CD4-positive, alpha-beta T cell treated with Interleukin-4 for 4 hours (primary cell): ENCODE measurements at places on chromosomes 2 and 18.

DNA sequence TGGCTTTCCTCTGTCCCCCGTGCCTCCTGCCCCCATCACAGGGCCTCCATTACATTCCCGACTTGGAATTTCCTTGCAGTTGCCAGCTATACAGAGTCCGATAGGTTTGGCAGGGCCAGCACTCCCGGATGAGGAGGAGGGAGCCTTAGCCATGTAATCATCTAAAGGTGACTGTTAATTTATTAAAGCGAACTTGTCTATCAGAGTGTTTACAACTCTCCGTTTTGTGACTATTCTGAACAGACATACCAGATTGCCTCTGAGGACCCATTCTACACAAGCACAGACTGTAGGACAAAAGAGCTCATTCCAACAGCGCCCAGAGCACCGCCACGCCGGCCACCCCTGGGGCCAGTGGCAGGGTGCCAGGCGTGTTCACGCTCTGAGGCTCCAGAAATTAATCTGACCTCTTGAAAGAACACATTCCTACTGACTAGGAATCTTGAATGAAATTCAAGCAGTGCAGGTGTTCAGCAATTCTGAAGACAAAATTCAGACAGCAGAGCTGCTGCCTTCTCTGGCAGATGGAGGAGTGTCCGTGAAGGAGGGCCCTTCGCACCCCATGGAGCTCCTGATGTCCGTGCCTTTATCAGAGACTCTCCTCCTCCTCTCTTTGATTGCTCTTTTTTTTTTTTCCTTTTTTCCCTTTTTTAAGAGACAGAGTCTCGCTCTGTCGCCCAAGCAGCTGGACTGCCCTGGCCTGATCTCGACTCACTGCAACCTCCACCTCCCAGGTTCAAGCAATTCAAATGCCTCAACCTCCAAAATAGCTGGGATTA is 58.1 kb upstream of the RALBP1 start:
- no peak for DNase-seq

DNA sequence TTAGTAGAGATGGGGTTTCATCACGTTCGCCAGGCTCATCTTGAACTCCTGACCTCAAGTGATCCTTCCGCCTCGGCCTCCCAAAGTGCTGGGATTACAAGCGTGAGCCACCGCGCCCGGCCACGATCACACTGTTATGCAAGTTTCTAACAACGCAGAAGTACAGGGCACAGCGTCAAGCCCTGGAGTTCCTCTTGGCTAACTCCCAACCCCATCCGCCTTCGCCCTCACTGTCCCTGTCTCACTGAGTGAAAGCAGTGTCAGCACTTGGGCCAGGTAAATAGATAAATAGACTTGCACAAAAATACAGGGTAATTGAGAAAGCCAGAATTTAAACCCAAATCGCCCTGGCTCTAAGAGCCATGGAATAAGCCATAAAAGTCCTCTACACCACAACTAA is 111.7 kb downstream of the ACVR1 start:
- DNase-seq: no peak

DNA sequence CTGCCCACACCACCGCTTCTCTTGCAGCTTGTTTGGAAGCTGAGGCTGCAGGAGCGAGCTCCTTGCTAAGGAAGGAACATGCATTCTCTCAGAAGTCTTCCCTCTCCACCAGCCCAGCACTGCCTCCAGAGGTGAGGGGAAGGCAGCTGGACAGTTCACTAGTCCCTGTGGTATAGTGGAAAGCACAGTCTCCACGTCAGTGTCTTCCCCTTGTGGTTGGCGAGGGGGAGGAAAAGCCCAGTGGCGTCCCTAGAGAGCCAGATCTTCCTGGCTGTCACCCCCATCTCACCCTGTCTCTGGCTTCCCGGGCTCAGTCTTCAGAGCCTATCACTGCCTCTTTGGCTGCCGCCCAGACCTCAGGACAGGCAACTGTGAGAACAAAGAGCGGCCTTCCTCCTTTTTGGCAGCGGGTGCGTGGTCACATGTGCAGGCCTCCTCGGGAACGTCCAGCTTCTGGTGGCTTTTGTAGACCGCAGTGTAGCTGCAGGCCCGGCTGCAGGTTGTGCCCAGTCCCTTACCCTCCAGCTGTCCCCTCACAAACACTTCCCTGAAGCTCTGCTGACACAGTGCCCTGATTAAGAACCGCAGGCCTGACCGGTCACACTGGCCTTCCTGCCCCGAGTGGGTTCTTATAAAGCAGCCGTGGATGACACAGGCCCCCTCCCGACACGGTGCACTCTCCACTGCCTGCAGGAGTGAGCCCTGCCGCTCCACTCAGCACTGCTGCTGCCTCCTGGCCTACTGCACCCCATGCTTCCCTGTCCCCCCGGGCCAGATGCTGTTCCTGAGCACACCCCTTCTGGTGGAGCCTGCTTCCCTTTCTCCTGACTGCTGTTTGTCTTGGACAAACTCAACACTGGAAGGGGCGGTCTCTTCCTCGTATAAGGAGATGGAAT is 90.9 kb downstream of the RNF144A start:
- no peak for DNase-seq

GRCh38 chr18:79503406-79503805 is 107.7 kb downstream of the NFATC1 start:
- DNase-seq: no peak

DNA sequence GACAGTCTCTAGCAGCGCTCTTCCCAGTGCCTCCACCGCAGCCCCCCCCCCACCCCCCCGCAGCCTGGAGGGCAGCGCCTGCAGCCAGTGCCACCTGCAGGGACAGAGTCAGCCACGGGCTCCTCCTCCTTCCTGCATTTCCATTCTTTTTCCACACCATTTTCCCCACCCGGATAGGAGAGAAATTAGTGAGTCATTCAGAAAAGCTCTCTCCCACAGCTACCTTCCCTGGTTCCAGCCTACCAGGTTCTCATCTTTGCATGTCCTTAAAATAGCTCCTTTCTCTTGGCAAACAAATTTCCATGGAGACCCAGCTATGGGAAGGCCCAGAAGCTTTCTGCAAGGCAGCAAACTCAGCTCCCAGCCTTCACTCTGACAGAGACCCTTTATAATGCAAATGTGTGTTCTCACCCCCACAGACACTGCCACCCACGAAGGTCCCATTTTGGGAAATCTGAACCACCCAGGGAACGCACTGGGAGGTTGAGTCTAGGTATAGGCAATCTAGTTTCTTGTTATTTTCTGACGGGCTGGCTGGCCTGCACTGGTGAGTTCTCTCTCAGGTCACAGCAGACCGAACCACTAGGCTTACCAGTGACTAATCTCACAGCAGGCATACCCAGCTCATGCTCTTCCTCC is 41.8 kb upstream of the ATG16L1 start:
- DNase-seq: no peak

DNA sequence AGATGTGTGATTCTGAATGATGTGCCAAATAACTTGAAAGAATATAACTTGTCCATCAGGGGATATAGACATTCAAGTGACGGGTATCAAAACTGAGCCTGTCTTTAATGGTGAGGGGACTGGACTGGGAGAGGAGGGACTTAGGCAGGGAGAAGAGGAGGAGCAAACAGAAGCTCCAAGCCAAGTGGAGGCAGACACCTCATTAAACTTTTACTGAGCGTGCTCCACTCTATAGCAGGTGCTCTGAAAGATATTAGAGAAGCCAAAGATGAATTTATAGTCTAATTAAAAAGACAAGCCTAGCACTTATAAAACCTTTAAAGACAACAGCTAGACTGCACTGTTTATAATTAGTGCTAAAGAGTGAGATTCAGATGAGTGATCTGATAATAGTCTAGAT is 47.7 kb upstream of the SMAD2 start:
- DNase-seq: no peak

- DNase-seq: no peak
Measured at GRCh38 chr2:57479981-57480380, 566.6 kb upstream of the VRK2 start.

- DNase-seq: peak; percentile 84
Measured at GRCh38 chr2:29115797-29116781, 874 bp downstream of the CLIP4 start.

DNA sequence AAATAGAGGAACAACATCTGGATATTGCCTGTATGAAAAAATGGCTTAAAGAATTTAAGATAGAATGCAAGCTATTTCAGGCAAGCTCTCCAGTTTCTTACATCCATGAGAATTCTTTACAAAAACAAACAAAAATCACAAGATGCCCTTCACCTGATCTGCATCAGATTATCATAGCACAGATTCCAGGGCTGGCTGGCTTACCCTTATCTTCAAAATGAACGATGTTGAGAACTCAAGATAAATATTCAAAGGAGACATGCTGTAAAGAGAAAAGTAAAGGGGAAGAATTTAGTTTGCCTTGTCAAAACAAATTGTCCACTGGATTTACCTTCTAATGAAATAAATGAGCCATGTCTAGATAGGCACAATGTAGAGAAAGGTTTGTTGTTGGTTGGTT is 18.7 kb upstream of the SLC40A1 start:
- no peak for DNase-seq

- DNase-seq: no peak
Measured at GRCh38 chr2:24088821-24089359, 4.3 kb upstream of the TP53I3 start.

DNA sequence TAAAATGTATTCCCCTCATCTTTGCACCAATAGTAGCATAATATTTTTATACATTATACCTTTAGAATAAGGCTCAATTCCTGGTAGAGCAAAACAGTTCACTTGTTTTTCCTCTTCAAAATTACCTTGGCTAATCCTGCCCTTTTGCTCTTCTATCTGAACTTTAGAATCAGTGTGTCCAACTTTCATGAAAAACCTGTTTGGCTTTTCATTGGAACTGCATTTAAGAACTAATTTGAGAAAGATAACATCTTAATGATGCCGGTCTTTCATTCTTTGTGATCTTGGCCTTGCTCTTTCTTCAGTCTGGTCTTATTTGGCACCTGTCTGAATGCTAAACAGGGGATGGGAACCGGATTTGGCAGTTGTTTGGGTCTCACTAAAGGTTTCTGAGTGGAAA is 112.9 kb upstream of the CD302 start:
- no peak for DNase-seq

DNA sequence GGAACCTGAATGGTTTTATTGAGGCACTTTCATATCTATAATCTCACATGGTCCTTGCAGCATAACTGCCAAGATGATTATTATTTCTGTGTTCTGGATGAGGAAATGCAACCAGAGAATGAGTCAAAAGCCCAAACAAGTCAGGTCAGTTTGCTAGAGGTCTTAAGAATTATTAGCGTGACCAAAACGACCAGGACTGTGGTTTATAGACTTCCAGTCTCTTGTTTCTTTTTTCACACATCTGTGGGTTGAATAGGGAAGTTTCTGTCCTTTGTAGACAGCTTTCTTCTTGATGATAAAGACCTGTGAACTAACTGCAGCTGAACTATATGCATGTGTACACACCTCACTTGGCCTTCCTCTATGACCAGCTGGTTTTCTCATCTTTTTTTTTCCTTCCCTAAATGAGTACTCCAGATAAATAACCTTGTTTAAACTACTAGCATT is 13.9 kb downstream of the ADAM23 start:
- DNase-seq: no peak

GRCh38 chr2:95539290-95539689 is 52.5 kb upstream of the TRIM43 start:
- DNase-seq: no peak
